ENCODE measurements at places on chromosomes 1 and 21. TPM values are rescaled to one million over a fixed set of nuclear protein-coding genes. Genes with fewer than 3 reads are reported as not detected.
A peak's percentile ranks its signal among the peaks of the same experiment; 100 is the strongest.

The BCL2L15 gene
- total RNA-seq = 13.5 TPM

The SPATA45 gene
- total RNA-seq = not detected

The MKNK1 gene
- 238 TPM for total RNA-seq

The CHI3L1 gene
- total RNA-seq = 8.2 TPM

The COX20 gene
- 13.2 TPM for total RNA-seq

DNA sequence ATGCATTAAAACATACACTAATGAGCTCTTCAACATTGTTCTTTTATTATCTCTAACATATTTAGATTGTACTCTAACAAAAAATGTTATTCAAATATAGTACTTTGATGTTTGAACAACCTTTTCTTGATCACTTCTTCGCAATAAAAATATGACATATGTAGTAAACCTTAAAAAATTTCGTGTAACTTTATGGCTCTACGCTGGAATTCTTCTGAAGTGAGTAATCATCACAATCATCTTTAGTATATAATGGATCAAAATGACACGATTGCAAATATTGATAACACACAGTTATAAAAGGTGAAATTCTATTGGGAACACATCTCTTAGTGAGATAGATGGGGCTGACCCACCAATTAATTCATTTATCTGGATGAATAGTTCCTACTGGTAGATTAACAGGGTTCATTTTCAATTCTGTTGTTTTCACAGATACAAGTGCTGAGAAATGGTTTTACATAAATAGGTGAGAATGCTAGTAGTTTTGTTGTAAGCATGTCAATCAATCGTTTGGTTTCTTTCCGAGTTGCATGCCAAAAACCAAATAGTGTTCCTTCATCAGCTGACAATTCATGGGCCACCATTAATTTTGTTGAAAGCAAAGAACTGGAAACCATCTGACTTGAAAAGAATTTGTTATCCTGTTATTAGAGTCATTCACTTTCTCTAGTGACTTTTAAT, 1.5 kb upstream of the ZMPSTE24 start:
- peaks cover 19% of the 10 kb centered on the region for H3K4me1 ChIP-seq
- H3K36me3 ChIP-seq = peaks cover 1% of the 10 kb centered on the region

DNA sequence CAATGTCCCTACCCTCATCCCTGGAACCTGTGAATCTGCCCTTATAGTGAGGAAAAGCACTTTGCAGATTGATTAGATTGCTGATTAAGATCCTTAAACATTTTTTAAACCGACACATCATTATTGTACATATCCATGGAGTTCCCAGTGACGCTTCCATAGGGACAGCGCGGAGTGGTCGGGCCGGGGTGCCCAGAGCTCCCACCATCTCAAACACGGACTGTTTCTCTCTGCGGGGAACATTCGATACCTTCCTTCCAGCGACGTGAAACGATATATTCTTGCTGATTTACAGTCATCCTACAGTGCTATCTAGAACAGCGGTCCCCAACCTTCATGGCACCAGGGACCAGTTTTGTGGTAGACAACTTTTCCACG, 4.0 kb downstream of the KRTAP10-12 start:
- H3K4me3 ChIP-seq = no peak overlapping the region
- DNase-seq = no peak
- H3K36me3 ChIP-seq = no peaks in the 10 kb centered on the region
- H3K27ac ChIP-seq = no peak overlapping the region

DNA sequence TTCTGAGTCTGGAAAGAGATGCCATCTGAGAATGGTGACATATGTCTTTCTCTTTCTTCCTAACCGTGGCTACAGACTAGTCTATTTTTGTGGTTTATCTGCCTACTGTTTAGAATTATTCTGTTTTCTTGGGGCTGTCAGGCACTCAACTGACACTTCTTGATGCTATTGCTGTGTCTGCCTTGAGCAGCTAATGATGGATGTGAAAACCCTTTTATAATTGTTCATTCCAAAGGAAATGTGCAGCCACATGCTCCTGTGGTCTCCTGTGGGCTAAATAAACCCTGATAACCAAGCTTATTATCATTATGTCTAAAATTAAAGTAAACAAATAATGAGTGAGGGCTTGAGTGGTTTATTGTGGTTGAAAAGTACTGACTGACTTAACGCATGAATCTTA, 52.7 kb upstream of the CXADR start:
- DNase-seq = no peak
- H3K4me1 ChIP-seq = peaks cover 34% of the 10 kb centered on the region
- H3K36me3 ChIP-seq = no peaks in the 10 kb centered on the region

- no peaks in the 10 kb centered on the region for H3K27me3 ChIP-seq
- H3K4me1 ChIP-seq = no peaks in the 10 kb centered on the region
- no peaks in the 10 kb centered on the region for H3K36me3 ChIP-seq
Measured at GRCh38 chr1:53604291-53604919, 134.6 kb downstream of the GLIS1 start.

DNA sequence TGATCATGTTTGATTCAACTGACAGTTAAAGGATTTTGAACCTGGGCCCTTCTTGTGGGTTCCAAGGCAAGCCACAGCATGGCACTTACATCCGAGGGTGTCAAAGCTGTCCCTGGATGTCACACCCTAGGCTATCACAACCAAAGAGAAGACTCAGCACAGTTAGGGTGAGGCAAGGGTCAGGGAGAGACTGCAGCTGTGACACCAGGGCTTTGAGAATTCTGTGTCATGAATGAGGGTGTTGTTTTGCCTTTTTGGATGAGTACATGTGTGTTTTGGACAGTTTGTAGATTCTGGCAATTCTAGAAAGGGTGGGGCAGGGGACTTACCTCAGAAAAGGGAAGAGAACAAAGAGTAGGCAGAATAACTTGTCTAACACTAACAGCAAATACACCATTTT, 37.8 kb upstream of the ZNF326 start:
- H3K36me3 ChIP-seq = no peaks in the 10 kb centered on the region
- no peak for DNase-seq
- H3K27ac ChIP-seq = no peak overlapping the region
- H3K4me1 ChIP-seq = no peaks in the 10 kb centered on the region
- no peak overlapping the region for H3K4me3 ChIP-seq

GRCh38 chr1:154943649-154944400, 7.3 kb upstream of the PMVK start:
- H3K4me3 ChIP-seq = no peak overlapping the region
- peaks cover 3% of the 10 kb centered on the region for H3K36me3 ChIP-seq
- H3K4me1 ChIP-seq = peaks cover 19% of the 10 kb centered on the region
- H3K27me3 ChIP-seq = no peaks in the 10 kb centered on the region

DNA sequence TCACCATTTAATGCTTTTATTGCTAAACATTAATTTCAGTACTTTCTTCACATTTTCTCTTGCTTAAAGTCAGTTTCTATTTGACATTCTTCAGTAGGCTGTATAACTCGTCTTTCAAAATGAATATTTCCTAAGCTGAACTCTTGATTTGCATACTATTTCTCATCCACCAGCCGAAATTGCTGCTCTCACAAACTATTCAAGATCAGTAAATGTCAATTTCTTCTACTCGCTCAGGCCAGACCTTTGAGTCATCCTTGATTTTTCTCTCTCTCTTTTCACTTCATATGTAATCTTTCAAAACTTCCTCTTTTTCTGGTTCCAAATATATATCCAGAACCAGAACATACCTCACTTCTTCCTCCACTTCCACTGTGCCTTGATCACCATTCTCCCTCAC, 990.0 kb downstream of the KCNT2 start:
- H3K27me3 ChIP-seq = no peaks in the 10 kb centered on the region
- no peaks in the 10 kb centered on the region for H3K4me1 ChIP-seq
- H3K27ac ChIP-seq = no peak overlapping the region
- no peak overlapping the region for H3K4me3 ChIP-seq
- DNase-seq = no peak
- H3K36me3 ChIP-seq = no peaks in the 10 kb centered on the region

- H3K27me3 ChIP-seq = no peaks in the 10 kb centered on the region
- no peak overlapping the region for H3K4me3 ChIP-seq
- H3K36me3 ChIP-seq = no peaks in the 10 kb centered on the region
- H3K27ac ChIP-seq = no peak overlapping the region
- H3K4me1 ChIP-seq = no peaks in the 10 kb centered on the region
Measured at GRCh38 chr1:188762166-188762743, 1715.4 kb downstream of the BRINP3 start.

DNA sequence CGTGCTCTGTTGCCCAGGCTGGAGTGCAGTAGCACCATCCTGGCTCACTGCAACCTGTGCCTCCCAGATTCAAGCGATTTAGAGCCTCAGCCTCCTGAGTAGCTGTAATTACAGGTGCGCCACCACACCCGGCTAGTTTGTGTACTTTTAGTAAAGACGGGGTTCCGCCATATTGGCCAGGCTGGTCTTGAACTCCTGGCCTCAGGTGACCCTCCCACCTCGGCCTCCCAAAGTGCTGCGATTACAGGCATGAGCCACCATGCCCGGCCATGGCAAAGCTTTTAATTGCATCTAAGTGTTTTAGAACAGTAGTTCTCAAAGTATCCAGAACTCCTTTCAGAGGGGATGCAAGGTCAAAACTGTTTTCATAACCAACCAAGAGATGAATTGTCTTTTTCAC, 25.1 kb upstream of the IFNGR2 start:
- H3K4me1 ChIP-seq = peaks cover 7% of the 10 kb centered on the region
- no peak overlapping the region for H3K27ac ChIP-seq
- no peak for DNase-seq
- H3K27me3 ChIP-seq = no peaks in the 10 kb centered on the region
- no peaks in the 10 kb centered on the region for H3K36me3 ChIP-seq

GRCh38 chr1:148435406-148435805, 47.7 kb downstream of the PPIAL4G start:
- no peak overlapping the region for H3K27ac ChIP-seq
- no peaks in the 10 kb centered on the region for H3K36me3 ChIP-seq
- no peak for DNase-seq
- peaks cover 10% of the 10 kb centered on the region for H3K4me1 ChIP-seq
- no peaks in the 10 kb centered on the region for H3K27me3 ChIP-seq

- no peak for DNase-seq
- no peak overlapping the region for H3K27ac ChIP-seq
- H3K27me3 ChIP-seq = peaks cover 13% of the 10 kb centered on the region
Measured at GRCh38 chr1:177165069-177165439, 542 bp upstream of the ASTN1 start.

DNA sequence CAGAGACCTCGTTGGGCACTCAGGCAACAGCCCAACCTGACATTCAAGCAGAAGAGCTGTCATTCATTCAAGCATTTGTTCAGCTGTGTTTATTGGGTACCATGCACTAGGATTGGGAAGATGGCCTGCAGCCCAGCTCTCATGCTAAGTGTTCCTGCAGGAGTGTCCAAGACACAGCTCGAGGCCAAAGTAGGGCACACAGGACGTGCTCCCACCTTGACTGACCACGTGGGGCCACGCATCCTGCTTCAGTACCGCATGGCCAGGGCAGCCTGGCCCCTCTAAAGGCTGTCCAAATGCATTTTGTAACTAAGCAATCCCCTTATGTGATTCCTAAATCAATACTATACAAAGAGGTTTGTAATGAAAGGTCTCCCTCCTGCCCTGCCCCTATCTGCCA, 9.7 kb downstream of the PYCR2 start:
- no peaks in the 10 kb centered on the region for H3K27me3 ChIP-seq
- no peak overlapping the region for H3K4me3 ChIP-seq
- H3K36me3 ChIP-seq = no peaks in the 10 kb centered on the region
- no peak for DNase-seq
- H3K4me1 ChIP-seq = peaks cover 32% of the 10 kb centered on the region
- no peak overlapping the region for H3K27ac ChIP-seq

DNA sequence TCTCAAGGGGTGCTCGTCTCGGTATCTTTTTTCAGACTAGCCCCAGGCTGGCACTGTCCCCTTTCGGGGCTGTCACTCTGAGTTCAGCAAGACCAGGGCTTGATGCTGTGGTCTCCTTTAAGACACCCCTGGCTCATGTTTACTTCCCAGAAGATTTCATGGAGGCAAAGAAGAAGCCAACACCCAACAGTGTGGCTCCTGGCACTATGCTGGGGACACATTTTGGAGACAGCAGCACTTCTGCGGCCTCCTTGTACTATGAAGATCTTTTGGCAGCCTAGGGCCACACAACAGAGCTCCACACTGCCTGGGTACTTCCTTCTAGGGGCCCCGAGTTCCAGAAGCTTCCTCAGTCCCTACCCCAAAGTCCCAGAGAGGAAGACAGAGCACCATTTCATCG, 24.6 kb downstream of the ECE1 start:
- H3K4me3 ChIP-seq = no peak overlapping the region
- no peak for DNase-seq
- H3K36me3 ChIP-seq = no peaks in the 10 kb centered on the region
- no peak overlapping the region for H3K27ac ChIP-seq

- no peaks in the 10 kb centered on the region for H3K4me1 ChIP-seq
- no peak overlapping the region for H3K4me3 ChIP-seq
- H3K27ac ChIP-seq = no peak overlapping the region
Measured at GRCh38 chr1:185412385-185413087, 95.5 kb upstream of the IVNS1ABP start.

DNA sequence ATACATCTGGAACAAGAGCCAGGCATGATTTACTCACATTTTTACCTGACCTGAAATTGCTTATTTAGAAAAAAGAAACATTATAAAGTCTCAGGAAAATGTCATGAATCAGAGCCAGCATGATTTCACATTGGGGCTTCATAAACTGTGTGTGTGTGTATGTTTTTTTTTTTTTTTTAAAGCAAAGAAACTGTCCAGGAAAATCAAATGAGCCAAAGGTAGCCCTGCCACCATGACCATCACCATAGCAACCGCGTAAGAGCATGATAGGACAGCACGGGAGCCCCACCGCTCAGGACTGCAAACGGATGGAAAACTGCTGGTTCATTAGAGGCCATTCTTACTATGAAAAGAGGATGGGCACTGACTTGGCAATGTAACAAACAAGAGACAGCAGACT, 139.2 kb downstream of the NTMT2 start:
- no peak overlapping the region for H3K27ac ChIP-seq
- H3K4me3 ChIP-seq = no peak overlapping the region
- no peaks in the 10 kb centered on the region for H3K36me3 ChIP-seq
- DNase-seq = no peak

DNA sequence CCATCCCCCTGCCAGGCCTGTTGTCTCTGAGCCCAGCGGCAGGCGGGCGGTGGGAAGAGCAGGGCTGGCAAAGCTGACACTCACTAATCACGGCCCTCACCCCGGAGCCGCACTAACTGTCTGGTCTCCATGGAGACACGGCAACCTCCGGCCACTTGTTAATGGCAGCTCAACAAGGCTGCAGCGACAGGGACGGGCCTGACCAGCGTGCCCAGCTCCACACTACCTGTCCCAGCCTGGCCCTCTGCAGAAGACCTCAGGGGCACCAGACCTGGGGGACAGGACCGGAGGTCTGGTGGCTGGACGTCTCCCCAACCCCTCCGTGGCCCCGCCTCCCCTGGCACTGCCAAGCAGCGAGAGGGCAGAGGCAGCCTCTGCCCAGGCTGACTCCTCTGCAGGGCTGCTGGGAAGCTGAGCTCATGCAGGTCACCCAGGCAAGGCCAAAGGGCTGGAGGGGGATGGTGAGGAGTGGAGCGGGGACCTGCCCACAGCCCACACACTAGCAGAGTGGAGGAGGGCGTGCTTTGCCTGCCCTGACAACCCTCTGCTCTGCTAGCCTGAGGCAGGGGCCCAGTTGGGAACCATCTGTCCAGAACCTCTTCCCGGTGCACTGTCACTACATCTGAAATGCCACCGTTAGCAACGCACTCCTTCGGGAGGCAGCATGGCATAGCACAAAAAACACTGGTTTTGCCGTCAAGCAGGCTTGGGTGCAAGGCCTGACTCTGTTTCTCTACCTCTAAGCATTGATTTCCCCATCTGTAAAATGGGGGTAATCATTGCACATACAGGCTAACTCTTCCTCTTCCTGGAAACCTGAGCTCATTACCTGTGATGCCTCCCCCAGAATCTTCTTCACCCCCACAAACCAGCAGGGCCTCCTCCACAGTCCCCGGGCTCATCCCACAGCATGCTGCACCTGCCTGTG, 29.6 kb upstream of the WASF2 start:
- no peaks in the 10 kb centered on the region for H3K36me3 ChIP-seq
- DNase-seq = peak; percentile 46
- peaks cover 18% of the 10 kb centered on the region for H3K4me1 ChIP-seq
- H3K27ac ChIP-seq = peak overlapping the region; percentile 21
- no peak overlapping the region for H3K4me3 ChIP-seq
